Omental fat pad (tissue), 4 donors: ENCODE measurements at places on chromosomes 2 and 18. TPM values are rescaled to one million over a fixed set of nuclear protein-coding genes. Genes with fewer than 3 reads are reported as not detected.

SULT1C2 gene
- total RNA-seq: not detected

DUSP19 gene
- total RNA-seq: 1.1 TPM

VWC2L gene
- not detected for total RNA-seq

FKBP7 gene
- total RNA-seq: 6.8 TPM

GPR45 gene
- not detected for total RNA-seq

ANKRD30B gene
- total RNA-seq: not detected

- no peak for DNase-seq
These were observed 1.3 kb downstream of the PROC start for GRCh38 chr2:127419448-127420038.

DNA sequence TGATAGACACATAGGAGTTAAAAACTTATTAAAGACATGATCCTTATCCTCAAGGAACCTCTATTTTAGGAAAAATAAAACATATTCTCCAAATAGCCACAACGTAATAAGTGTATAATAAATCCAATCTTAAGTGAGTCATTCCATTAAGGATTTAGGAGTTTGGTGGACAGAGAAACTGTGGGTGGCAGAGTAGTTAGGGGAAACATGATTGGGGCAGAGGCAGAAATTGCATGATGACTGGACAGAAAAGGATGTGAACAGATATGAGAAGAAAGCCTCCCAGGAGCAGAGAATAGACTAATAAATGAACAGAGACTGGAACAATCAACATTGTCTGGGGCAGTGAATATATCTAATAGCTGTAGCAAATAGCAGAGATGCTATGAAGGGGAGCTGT lies 48.1 kb upstream of the SIGLEC15 start:
- no peak for DNase-seq

DNA sequence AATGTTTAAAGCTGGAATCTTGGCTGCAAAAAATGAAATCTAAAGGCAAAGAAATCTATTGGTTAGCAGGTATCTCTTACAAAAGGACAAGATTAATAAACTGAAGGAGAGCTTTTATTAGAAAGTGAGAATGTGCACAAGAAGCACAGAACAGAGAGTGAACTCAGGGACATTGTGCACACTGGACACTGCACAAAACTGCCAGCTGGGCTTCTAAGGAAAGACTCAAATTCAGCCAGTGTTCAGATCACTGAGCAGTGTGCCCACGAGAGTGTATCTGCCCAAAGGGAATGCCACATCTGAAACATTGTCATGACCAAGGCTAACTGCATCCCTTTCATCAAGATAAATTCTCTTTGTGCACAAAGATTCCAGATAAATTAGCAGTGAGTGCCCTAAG lies 129.7 kb upstream of the KCNH7 start:
- no peak for DNase-seq

DNA sequence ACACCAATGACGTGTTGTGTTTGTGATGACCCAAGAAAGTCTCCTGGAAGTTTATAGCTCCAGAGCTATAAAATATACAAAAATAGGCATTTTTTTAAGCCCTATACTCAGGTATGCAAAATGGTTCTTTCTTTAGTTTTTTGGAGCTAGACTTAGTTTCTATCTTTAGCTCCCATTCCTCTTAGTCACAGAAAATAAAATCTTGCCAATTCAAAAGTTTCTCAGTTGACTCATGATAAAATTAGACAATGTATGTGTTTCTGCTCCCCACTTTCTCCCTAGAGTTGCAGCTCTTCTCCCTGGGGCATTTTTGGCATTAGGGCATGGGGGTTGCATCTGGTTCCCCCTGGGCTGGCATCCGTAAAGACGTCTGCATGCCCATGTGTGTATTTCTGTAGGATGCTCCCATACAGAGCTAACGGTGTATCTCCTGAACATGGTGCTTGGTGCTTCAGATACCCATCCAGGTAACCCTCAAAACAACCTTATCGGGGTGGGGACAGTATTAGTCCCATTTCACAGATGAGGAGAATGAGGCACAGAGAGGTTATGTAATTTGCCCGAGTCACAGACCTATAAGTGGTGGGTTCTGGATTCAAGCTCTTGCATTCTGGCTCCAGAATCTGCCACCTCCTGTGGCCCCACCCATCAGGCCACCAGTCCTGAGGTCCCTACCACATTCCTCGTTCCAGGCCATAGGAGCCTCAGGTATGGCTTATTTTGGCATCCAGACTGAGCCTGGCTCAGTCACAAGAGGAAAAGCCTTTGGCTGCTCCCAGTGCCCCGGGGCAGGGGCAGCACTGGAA lies 43.1 kb upstream of the ASAP2 start:
- DNase-seq: no peak

GRCh38 chr2:15761910-15762309 lies 170.2 kb downstream of the DDX1 start:
- no peak for DNase-seq

GRCh38 chr2:129849559-129850160 lies 129.8 kb upstream of the RAB6C start:
- DNase-seq: no peak

- no peak for DNase-seq
These were observed 81.1 kb upstream of the CD226 start for GRCh38 chr18:70028734-70029133.

- no peak for DNase-seq
These were observed 296.5 kb downstream of the DCC start for GRCh38 chr18:52636536-52636935.

DNA sequence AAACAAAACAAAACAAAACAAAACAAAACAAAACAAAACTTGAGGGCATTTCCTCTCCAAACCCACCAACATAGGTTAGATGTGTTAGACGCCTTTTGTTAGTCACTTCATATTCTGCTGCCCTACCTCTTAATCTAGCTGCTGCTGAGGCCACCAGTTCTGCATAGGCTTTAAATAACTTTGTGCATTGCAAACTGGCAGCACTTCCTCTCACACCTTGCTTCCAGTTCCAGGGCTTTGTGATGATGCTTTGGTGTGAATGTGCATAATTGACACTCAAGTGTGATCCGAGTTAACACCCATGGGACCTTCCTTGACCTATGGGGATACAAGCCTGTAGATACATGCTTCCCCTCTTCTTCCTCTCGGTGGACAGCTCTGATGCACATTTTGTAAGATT lies 2.3 kb upstream of the SERPINB11 start:
- DNase-seq: no peak
